ENCODE measurements at places on chromosomes 7 and 10.

- DNase-seq, result peak; percentile 14
Measured at GRCh38 chr7:117048114-117048866, 95.0 kb downstream of the ST7 start.

DNA sequence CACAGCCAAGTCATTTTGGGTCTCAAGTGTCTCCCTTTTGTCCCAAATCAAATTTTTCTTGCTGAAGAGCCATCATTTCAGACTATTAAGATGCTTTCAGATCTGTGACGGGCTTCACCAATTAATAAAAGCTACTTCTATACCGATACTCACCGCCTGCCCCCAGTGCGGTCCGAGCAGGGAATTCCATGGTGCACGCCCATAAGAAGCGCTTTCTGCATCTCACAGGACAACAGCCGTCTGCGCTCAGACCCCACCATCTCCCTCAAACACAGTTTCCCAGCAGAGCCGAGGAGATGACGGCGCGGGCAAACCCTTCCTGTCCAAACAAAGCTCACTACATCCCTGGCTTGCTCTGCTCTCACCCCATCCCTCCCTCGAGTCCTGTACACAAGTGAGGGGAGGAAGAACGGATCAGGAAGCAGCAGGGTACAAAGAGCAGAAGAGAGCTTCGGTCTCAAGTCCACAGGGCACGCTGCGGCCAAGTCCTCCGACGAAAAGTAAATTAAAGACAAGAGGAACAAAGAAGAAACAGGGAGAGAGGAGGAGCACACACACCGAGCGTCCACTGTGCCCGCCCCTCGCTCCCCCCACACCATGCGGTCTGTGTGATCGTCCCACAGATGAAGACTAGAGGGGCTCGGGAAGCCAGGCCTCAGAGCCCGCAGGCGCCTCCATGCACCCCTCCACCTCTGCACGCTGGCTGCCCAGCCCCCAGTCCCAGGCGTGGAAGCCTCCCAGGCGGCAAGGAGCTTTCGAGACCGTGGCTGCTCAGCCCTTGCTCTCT is 121.9 kb downstream of the MAD1L1 start:
- no peak for DNase-seq

GRCh38 chr7:1618475-1618874 is 48.6 kb upstream of the PSMG3 start:
- no peak for DNase-seq

GRCh38 chr10:49619613-49620012 is 5.8 kb downstream of the CHAT start:
- DNase-seq, result no peak

- peak; percentile 48 for DNase-seq
Measured at GRCh38 chr7:148262721-148263229, 327.8 kb upstream of the C7orf33 start.

- DNase-seq, result peak; percentile 44
Measured at GRCh38 chr7:1669954-1670893, at the start of gene ELFN1. Gene ELFN1 (plus strand): TSS chr7:1670277. CDS start chr7:1744597, 74,320 bp downstream.
